ENCODE measurements at places on chromosomes 6 and 20.

- no peak for DNase-seq
Observed at GRCh38 chr20:5848711-5849505, 98.7 kb downstream of the SHLD1 start.

GRCh38 chr6:42366999-42367352 is 84.8 kb downstream of the TRERF1 start:
- no peak for DNase-seq

DNA sequence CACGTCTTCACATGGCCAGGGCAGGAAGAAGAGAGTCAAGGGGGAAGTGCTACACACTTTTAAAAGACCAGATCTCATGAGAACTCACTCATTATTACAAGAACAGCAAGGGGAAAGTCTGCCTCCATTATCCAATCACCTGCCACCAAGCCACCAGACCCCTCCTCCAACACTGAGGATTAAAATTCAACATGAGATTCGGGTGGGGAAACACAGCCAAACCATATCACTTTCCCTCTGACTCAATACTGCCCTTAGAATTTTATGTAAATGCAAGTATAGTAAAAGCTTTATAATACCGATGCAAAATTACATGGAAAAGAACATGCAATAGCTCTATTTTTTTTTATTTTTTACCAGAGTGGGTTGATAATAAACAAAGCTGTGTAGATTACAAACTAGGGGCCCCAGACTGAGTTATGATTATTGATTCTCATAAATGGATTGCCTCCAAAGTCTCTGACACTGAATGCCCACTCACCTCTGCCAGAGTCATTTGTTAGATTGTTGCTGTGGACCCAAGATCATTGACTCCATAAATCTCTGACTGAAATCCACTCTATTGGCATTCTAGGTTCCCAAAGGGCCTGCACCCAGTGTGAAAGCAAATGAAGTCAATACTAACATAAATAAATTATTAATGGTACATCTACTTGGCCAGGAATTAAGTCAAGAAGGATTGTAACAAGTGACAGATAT is 184.8 kb upstream of the FUT9 start:
- no peak for DNase-seq

DNA sequence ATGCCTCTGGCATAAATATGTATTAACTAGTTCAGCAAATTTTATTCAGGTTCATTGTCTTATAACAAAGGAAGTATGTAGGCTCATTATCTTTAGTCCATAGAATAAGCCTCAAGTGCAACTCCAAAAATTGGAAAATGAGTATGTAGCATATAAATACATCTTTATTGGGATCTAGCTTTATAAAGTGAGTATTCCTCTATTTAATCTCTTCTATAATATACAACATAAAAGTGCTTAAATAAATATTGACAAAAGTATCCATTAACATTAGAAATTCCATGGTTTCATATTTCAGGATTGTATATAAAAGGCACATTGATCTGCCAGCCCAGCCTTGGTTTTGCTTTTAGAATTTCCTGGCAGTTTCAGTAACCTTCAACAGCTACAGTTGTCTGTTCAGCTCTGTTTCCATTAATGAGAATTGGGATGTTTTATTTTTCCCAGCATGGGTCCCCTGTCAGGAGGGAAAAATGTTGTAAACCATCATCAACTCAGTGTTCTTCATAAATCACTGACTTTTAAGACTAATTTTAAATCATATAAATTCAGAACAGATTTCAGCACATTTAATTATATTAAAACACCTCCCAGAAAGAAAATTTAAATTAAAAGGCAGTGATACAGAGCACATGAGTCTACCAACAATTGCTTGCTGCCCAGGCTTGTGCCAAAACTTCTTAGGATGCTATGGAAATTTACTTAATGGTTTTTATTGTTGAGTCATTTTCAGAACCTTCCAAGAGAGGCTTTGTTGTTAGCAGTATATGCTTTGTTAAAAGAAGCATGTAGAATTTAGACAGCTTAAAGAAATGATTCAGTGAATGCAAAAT is 119.7 kb downstream of the ADGRG6 start:
- no peak for DNase-seq

GRCh38 chr6:161743509-161744178 is 469.8 kb upstream of the AGPAT4 start:
- DNase-seq: no peak

GRCh38 chr6:156645097-156645496 is 132.1 kb upstream of the ARID1B start:
- no peak for DNase-seq

- no peak for DNase-seq
Observed at GRCh38 chr6:167049275-167049674, 50.1 kb downstream of the CEP43 start.

DNA sequence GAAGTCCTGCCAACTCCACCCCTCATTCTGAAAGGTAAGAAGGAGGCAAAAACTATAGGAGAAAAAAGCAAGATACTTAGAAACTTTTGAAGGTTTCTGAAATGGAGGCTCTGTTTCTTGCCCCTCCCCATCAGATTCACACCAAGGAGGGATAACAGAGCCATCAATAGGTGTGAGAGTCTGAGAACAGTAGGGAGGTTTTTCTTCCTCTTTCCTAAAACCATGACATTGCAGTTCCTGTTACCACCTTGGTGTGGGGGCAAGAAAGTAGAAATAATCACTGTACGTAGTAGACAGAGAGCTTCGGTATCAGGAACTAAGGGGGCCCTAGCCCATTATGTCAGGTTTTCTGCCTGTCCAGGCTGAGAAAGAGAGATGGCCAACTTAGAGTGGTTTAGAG is 333.3 kb upstream of the SYNCRIP start:
- DNase-seq: no peak

DNA sequence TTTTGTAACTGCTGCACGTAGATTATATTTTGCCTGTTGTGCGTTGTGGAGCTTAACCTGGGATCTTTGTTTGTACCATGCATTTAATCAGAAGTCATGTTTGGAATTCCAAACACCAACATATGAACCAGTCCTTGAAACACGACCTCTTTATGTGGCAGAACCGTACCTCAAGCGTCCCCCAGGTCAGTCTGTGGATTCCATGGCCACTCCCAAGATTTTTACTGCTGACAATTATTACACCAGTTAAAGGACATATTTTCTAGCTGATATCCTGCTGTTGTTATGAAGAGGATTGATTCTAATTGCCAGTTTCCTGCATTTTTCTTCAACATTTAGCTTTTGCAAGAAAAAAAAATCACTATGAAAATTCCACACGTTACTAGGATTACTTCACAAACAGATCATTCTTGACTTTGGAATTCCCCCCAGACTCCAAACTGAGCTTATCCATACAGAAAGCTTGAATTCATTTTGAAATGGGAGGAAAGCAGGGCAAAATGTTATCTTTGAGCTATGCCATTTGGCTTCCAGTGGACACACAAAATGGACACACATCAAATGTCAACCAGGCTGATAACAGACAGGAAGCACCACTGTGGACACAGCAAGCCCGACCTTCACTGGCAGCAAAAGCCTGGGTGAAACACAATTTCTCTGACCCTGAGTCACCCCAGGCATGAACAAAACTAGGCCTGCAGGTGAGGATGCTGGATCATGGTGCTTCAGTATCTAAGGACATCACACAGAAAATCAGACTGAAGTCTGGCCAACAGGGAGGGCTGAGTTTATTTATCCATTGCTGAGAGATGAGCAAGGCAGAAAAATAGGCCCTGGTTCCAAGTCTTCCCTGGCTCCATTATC is 542.9 kb upstream of the JAG1 start:
- no peak for DNase-seq

DNA sequence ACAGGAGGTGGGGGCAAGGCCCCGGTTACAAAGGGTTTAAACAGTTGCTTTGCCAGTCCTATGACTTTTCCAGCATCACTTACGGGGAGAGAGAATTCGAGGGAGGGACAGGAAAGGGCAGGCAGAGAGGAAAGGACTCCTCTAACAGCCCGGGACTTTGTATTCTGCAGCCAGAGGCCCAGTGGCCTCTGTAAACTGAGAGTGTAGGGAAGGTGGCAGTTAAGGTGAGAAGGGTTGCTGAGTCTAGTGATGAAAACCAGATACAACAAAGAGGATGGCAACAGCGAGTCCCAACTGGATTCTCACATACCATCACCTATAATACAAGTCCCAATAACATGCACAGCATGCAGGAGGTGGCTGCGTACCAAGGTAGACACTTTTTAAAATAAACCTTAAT is 13.5 kb downstream of the PLAGL2 start:
- DNase-seq: no peak

GRCh38 chr6:221531-222349 is 70.5 kb upstream of the DUSP22 start:
- no peak for DNase-seq

DNA sequence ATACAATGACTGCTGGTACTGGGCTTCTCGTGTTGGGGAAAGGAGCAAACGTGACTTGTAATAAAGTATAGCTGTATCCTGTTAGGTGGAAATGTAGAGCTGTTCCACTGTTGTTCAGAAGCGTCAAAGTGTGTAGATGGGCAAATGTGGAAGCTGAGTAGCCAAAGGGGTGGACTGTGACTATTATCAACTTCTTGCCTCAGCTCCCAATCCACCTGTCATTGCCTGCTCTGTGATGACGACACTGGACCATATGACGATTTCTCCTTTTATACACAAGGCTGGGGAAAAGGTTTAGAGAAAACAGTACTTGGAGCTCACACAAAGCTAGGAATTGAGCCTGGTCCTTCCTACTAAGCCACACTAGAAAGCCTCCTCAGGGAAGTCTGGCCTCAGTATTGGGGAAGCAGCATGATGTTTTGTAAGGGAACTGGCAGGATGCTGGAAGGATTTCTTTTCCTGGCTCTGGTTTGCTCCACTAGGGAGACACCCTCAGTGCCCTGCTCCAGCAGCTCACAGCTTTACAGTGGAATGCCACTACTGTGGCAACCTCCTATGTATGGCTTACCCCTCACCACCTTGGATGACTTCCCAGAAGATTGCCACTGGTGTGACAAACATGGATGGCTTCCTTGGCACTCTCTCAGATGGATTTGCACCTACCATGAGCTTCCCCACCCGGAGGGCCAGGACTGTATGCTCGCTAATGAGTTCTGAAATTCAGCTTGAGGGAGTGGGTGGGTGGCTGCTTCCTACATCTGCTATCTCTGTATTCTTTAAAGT is 20.0 kb downstream of the CD164 start:
- no peak for DNase-seq

- no peak for DNase-seq
Observed at GRCh38 chr20:61186771-61187472, 65.1 kb upstream of the CDH4 start.

DNA sequence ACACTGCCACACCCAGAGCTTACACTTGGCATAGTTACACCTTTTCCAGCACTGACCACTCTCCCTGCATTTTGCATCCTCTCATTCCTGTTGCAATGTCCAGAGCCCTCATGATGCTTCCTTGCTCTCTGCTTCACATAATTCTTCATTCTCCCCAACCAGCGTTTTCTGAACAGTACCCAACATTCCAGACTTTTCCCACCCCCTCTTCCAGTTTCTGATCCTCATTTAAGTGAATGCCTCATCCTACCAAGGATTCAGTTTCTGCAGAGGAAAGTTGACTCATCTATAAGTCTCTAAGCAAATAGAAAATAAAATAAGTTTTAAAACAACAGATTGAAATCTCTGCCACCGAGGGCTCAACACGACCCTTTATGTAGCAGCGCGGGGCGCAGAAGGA is 321.3 kb upstream of the TCF21 start:
- DNase-seq: no peak

DNA sequence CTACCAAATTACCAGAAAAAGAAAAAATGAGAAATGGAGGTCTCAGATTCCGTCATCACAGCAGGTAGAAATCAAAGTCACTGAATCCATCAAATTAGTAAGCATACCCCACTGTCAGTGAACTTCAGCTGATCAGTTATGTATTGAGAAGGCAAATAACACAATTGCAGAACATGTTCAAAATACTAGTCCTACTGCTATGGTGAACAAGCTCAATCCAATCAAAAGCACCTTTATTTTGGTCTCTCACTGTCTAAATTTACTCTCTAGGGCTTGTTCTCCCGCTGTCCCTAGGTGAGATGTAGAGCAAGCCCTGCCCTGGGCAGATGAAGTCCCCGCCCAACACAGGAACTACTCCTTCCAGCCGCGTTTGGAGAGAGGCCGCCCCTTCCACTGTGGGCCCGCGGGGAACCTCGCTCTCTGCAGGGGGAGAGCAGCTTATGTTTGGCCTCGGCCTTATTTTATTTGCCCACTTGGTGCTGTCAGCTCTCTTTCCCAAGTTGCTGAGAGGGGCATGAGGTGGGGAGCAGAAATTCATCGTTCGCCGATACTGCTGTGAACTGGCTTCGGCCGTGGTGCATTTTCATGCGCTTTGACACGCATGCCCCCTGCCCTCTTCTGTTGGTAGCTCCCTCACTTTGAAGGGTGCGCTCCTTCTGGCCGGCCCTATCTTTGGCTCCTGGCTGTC is 14.3 kb upstream of the MAP1LC3A start:
- DNase-seq: no peak

DNA sequence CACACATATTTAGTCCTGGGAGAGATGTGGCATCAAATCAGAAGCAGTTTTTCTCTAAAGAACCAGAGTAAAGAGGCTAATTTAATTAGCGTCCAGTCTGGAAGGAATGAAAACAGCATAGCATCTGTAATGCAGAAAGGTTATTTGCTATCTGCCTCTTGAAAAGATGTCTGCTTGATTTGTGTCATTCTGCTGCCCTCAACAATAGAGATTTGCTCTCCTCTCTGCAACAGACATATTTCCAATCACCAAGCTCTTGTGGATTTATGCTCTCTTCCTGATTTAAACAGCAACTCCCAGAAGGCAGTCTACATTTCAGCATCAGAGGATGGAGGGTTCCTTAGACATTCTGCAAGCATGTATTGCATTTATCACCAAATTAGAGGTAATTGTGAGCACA is 53.5 kb upstream of the AKAP12 start:
- no peak for DNase-seq

- no peak for DNase-seq
Observed at GRCh38 chr6:90284236-90285041, 12.2 kb downstream of the BACH2 start.

- DNase-seq: no peak
Observed at GRCh38 chr6:138087593-138088325, 19.5 kb downstream of the PERP start.

- DNase-seq: peak; percentile 68
Observed at GRCh38 chr6:34236443-34237315, at the start of gene HMGA1. TSS of gene HMGA1 (plus strand) at chr6:34236873. CDS start at chr6:34240781, 3,908 bp downstream.

DNA sequence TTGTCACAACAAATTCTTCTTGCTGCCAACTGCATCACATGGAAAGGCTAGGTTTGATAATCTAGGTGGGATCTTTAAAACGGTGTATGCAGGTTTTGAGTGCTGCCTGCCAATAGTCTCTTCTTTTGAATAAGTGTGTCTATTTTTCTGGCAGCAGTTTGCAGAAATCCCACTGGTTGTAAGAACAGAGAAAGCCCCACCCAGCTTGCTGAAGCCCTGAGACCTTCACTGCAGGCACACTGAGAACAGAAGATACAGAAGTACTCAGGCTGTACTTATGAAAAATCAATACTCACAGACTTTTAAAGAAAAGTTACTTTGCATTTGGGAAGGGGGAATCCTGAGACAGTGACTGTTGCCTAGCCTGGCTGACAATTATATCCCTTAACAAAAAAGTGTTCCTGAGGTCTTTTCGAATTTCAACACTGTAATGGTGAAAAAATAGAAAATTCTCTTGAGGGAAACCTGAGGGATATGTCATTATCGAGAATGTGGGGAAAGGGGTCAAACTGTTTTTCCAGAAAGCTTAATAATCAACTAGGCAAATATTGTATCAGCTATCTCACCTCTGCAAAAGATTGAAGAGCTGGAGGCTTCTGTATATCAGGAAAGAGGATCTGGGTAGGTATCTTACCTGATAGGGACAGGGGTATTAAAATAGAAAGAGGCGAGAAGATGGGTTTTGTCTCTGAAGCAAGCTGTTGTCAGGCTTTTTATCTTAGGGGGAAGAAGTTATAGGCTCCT is 199.9 kb downstream of the LRFN2 start:
- DNase-seq: no peak

- no peak for DNase-seq
Observed at GRCh38 chr20:10074513-10074912, 39.7 kb downstream of the ANKEF1 start.
